Activated naive CD8-positive, alpha-beta T cell treated with anti-CD3 and anti-CD28 coated beads for 36 hours (primary cell): ENCODE measurements at places on chromosomes 4 and X. TPM values are rescaled to one million over a fixed set of nuclear protein-coding genes. Genes with fewer than 3 reads are reported as not detected.

Gene KLHL13
- 2.2 TPM for total RNA-seq

Gene HAUS7
- 67.2 TPM for total RNA-seq

DNA sequence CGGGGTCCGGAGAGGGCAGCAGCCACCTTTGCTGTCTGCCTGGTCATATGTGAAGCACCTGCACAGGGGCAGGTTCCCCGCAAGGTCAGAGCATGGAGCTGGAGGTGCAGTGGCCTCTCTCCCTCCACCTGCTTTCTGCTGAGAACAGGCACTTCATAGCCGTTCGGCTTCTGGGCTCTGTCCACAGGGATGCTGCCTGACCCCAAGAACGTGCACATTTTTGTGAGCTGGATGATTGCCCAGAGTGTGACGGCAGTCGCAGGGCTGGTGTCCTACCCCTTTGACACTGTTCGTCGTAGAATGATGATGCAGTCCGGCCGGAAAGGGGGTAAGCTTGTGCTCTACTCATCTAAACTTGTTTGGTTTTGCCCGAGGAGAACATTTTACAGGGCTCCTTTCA lies 2.5 kb downstream of the SLC25A4 start:
- DNase-seq, result no peak

DNA sequence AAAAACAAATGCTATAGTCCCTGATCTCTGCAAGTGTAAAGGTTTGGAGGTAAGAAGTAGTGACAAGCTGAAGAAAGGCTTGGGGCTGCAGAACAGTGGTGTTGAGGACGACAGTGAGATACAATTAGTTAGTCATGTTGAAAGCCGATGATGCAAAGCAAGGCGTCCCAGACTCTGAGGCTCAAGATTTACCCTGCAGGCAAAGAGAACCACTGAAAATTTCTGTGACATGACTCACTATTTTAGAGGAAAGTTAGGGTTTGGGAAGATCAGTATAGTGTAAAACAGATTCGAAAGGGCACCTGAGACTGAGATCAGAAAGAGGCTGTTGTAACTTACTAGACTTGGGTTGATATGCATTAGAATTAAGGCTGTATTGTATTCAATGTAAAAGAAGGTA lies 281.3 kb upstream of the FTHL17 start:
- no peak for DNase-seq

DNA sequence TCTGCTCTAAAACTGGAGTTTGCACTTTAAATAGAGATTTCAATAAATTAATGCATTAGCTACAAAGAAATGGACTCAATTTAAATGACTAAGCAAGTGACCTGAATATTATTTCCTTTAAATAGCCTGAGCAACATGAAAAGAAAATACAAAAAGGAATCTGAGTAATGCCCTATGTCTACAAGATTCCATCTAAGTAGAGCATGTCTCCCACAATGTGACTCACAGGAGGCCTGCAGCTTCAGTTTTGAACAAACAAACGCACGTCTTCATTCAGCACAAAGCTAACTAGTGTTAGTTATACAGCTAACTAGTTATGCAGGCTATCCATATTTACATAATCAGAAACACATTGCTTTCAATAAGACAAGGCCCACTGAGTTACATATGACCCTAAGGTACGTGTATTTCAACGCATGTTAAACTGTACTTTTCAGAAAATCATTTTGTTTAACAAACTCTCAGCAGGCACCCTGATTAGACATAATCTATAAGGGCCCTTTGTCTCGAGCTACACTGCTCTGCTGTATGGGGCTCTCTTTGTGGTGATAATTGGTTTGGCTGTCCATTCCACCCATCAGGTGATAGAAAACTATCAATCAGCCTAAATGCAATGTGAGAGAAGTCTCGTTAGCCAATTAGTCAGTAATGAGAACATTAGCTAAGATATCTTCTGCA lies 116.5 kb downstream of the MAML3 start:
- DNase-seq, result no peak

DNA sequence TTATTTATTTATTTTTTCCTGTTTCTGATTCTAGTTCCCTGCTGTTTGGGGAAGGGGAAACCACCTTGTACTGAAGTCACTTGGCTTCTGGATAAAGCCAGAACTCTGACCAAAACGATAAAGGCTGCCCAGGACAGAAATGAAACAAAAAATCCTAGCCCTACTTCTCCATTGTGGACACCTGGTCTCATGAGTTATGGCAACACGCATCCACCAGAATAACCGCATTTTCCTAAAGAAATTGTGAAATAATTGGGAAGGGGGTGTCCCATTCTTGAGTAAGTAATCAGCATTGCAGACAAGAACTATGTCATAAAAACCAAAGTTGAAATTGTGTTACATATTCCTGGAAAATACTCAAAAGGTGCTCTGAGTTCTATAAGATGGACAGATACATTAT lies 42.1 kb downstream of the SLC9A7 start:
- no peak for DNase-seq

GRCh38 chr4:22071749-22072148 lies 123.2 kb upstream of the KCNIP4 start:
- no peak for DNase-seq
